ENCODE measurements at places on chromosomes 6 and 20. TPM values are rescaled to one million over a fixed set of nuclear protein-coding genes. Genes with fewer than 3 reads are reported as not detected.

Gene GJA10
- total RNA-seq, result not detected

Gene ANGPT4
- total RNA-seq, result 0.09 TPM

Gene MUCL3
- not detected for total RNA-seq

- no peak for DNase-seq
Observed at GRCh38 chr6:112503091-112503596, 156.0 kb downstream of the RFPL4B start.

GRCh38 chr20:45441746-45442145 is 25.8 kb downstream of the PIGT start:
- no peak for DNase-seq

DNA sequence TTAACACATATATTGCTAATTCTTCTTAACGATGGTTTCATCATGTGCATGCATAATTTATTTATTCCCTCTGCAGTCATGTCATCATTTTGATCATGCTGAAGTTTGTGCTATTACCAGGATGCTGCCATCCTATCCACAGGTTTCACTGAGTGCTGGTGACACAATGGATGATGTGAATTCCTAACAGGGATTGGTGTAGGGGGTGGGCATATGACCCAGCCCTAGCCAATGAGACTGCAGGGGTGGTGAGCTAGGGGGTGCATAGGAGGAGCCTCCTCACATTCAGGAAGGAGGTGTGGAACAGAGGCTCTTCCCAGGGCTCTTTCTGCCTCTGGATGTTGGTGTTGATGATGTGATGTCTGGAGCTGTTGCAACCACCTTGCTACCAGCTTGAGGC is 7.5 kb downstream of the CST5 start:
- no peak for DNase-seq
